Activated naive CD4-positive, alpha-beta T cell treated with anti-CD3 and anti-CD28 coated beads, Interleukin-2, amount 10 ng/mL, durations not matched to agents 5 hours and 36 hours (primary cell): ENCODE measurements at places on chromosomes 1 and 21. TPM values are rescaled to one million over a fixed set of nuclear protein-coding genes. Genes with fewer than 3 reads are reported as not detected.

The EVA1B gene
- 11.9 TPM for total RNA-seq

The FOXO6 gene
- total RNA-seq, result not detected

The POU3F1 gene
- total RNA-seq, result not detected

The RUNX3 gene
- total RNA-seq, result 113 TPM

The TEDDM1 gene
- total RNA-seq, result not detected

The SPATA17 gene
- total RNA-seq, result not detected

The INKA2 gene
- total RNA-seq, result 2.6 TPM

The TMEM81 gene
- total RNA-seq, result 3.1 TPM

The FAM167B gene
- 0.58 TPM for total RNA-seq

The PRRX1 gene
- not detected for total RNA-seq

The FMO4 gene
- 1.5 TPM for total RNA-seq
